Kidney capillary endothelial cell (primary cell): ENCODE measurements at places on chromosomes 7 and 10.

DNA sequence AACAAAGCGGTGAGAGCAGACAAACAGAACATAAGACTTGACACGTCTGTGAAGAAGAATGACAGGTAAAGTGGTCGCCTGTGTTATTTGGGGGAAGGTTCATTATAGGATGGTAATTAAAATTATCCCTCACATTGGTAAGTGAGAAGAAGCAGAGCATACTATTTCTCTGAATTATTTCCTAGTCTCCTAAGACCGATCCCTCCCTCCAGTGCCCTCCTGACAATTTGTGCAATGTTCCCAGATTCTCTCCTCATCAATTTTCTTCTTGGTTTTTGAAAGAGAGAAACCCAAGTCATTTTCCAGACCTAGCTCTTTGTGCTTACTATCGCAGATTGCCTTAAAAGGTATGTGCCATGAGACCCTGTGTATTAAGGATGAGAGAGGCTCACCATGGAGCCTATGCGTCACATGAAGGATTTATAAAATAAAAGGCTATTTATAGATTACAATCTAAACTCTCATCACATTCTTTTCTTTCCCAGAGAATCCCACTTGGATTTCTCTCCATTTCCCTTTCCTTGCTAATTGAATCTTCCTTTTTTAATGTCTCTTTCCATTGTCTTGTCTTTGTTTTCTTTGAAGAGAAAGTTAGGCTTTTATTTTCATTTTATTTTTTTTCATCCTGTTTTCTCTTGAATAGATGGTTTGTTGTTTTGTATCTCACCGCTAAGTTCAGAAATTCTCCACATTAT, 112.0 kb downstream of the PPP1R3A start:
- no peak for DNase-seq

- DNase-seq = no peak
Observed at GRCh38 chr7:128039544-128039953, 8.3 kb upstream of the LRRC4 start.

DNA sequence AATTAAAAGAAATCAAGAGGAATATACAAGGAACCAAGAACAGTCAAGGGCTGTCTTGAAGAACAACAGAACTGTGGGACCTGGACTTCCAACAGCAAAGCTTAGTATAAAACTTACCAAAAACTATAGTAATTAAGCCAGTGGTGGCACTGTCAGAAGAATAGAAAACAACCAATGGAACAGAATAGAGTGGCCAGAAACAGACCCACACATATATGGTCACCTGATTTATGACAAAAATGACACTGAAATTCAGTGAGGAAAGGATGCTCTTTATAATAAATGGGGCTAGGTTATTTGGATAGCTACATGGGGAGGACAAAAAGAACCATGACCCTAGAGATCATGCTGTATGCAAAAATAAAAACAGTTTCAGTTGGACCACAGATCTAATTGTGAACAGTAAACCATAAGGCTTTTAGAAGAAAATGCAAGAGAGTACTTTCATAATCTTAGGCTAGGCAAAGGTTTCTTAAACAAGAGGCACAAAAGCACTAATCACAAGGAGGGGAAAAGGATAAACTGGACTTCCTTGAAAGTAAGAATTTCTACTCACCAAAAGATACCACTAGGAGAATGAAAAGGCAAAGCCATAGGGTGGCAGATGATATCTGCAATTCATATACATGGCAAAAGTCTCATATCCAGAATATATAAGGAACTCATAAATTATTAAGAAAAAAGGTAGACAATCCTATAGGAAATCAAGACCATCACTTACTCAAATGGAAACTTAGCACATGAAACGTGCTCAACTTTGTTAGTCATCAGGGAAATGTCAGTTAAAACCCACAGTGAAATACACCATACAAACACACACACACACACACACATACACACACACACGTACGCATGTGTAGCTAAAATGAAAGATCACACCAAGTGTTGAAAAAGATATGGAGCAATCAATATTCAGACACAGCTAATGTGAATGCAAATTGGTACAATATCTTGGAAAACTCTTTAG, 20.8 kb downstream of the HYCC1 start:
- DNase-seq = no peak

- no peak for DNase-seq
Observed at GRCh38 chr10:72659694-72660093, 32.2 kb upstream of the MCU start.

- no peak for DNase-seq
Observed at GRCh38 chr10:69218831-69219230, 1.3 kb upstream of the HKDC1 start.

- DNase-seq = no peak
Observed at GRCh38 chr10:31756101-31756728, 172.4 kb downstream of the ARHGAP12 start.

- DNase-seq = no peak
Observed at GRCh38 chr10:119976421-119976820, 83.9 kb downstream of the SEC23IP start.

DNA sequence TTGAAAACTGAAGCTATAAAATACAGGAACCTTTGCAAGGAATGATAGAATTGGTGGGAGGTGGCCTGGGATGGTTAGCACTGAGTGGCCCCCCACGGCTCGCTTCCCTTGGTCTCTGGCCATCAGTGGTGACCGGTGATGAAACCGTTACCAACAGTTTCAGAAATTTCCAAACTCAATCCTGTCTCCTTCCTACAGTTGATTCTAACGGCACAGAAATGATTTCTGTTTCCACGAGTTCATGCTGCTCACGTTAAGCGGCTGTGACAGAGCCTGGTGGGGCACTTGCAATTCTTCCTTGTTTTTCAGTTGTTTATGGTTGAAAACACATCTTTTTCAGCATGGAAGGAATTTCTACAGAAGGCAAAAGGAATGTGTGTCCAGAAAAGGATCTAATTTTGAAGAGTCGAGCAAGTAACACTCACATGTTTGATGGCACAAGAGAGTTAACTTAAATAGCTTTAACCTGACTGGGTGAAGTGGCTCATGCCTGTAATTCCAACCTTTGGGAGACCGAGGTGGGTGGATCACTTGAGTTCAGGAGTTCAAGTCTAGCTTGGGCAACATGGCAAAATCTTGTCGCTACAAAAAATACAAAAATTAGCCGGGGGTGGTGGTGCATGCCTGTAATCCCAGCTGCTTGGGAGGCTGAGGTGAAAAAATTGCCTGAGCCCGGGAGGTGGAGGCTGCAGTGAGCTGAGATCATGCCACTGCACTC, 100.1 kb downstream of the DNAJB6 start:
- no peak for DNase-seq

DNA sequence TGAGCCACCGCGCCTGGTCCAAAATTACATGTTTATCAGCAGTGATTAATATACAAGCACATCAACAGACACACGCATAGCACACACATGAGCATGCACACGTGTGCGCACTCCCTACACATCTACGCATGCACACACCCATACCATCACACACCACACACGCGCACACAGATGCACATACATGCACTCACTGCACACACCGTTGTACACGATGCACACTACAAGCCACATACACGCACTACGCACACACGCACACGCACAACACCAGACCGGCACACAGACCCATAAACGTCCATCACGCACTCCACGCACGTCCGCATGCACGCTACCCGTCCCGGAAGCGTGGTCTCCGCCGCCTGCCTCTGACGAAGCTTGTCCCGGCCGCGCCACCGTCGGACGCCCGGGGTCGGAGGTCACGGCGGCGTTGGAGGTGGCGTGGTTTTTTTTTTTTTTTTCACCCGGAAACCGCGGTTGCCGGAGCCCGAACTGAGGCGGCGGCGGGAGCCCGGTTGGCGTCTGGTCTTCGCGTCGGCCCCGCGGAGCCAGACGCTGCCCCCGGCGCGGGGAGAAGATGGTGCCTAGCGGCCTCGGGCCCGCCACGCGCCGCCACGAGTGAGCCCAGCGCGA, at the start of gene TMEM248:
TMEM248 (plus strand) TSS at position 457 of the 627 bp plus-strand sequence. CDS start 20,641 bp downstream, outside the sequence.
- peak; percentile 79 for DNase-seq

- no peak for DNase-seq
Observed at GRCh38 chr10:118340486-118340885, 1.6 kb downstream of the FAM204A start.

DNA sequence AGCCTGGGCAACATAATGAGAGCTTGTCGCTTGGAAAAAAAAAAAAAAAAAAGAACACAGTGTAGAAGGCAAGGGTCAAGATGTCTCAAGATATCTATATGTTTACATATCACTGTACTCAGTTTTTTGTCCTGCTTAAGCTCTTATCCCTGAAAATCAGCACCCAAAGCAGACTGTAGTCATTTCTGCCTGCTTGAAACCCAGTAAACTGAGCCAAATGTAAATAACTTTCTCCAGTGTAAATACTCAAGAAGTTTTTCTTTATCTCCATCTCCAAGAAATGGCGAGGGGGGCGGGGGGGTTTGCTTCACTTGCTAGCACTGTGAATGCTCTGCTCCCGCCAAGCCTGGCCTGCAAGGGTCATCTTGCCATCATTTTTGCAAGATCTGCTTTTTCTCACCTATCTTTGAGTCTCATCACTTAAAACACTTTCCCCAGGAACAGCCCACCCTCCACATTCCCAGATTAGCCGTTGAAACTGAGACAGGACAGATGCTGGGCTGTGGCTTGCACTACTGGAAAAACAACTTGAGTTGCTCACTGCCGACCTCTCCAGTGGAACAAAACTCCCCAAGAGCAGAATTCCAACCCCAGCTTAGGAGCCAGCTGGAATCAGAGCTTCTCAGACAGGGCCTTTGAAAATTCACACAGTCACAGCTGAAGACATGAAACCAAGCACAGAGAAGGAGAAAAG, 54.6 kb downstream of the AFAP1L2 start:
- no peak for DNase-seq

DNA sequence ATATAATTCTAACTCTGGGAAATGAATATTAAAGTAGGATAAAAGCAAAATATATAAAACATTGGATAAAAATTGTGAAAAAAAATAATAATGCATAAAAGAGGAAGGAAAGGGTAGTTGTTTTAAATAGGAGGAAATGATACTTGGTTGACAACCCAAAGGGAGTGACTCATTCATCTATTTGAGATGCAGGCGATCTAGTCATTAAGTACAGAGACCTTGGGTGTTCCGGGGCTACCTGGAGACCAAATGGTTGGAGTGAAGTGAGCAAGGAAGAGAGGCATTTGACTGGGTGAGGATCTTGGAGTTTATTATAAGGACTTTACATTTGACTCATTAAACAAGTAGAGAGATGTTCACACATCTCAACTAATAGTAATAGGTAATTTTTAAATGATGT, 111.0 kb downstream of the LRRTM3 start:
- no peak for DNase-seq

DNA sequence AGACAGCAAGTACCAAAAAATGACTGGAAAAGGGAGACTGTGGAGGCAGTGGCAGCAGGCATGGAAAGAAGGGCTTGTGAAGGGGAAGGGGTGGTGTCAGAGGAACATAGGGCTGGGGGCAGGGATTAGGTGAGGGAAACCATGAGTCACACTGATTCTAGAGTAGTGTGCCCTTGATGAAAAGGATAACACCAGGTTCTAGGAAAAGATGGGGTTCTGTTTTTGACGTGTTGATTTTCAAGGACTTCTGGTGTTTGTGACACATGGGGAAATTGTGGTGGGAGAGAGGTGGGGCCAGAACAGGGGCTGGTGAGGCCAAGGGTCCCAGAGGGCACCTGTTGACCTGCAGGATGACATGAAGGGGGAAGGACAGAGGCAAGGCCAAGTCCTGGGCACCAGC, 57.1 kb downstream of the FIGNL1 start:
- DNase-seq = no peak

- DNase-seq = no peak
Observed at GRCh38 chr7:148116829-148117403, 473.6 kb upstream of the C7orf33 start.

GRCh38 chr10:3321123-3321522, 148.5 kb upstream of the PITRM1 start:
- no peak for DNase-seq

GRCh38 chr7:75690121-75690523, 48.6 kb downstream of the HIP1 start:
- DNase-seq = no peak

GRCh38 chr10:124632566-124632965, 111.6 kb downstream of the FAM53B start:
- DNase-seq = no peak

DNA sequence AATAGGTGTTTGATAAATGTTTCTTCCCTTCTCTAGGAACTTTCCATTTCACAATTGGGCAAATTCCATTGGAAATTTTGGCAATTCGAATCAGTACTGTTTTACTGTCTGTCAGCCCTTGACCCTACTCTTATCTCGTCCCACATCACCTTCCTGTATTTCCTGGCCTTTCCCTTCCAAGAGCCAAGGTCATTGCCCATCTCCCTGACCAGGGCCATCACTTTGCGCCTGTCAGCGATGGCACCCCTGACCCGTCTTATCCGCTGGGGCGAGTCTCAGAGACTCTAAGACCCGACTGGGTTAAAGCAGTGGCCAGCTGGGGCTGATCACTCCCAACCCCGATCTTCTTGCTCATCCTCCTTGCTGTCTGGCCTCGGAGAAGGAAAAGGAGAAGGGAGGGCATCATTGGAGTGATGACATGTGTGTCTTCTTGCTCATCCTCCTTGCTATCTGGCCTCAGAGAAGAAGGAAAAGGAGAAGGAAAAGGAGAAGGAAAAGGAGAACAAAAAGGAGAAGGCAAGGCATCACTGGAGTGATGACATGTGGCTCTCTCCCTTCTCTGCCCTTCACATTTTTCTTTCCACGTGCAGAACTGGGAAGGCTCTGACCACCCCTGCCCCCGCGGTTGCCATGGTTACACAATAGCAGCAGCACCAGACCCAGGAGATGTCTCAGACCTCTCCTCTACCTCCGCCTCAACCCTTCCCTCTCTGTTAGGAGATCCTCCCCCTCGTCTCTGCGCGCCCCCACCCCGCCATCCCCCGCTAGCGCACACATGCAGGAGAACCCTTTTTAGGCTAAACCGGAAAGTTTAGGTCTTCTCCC, 2.0 kb downstream of the SEMA3D start:
- DNase-seq = no peak

DNA sequence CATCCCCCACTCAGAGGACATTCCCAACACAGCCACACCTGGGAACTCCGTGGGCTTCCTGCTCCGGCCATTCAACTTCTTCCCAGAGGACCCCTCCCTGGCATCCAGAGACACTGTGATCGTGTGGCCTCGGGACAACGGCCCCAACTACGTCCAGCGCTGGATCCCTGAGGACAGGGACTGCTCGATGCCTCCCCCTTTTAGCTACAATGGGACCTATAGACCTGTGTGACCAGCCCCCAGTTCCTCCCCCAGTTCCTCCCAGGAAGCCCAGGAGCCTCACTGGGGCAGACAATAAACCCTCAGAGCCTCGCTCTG, 8.6 kb downstream of the AOC1 start:
- DNase-seq = no peak

GRCh38 chr10:103507235-103508191, 14.0 kb downstream of the NEURL1 start:
- DNase-seq = no peak

GRCh38 chr10:62237506-62237905, 31.1 kb downstream of the RTKN2 start:
- DNase-seq = no peak

DNA sequence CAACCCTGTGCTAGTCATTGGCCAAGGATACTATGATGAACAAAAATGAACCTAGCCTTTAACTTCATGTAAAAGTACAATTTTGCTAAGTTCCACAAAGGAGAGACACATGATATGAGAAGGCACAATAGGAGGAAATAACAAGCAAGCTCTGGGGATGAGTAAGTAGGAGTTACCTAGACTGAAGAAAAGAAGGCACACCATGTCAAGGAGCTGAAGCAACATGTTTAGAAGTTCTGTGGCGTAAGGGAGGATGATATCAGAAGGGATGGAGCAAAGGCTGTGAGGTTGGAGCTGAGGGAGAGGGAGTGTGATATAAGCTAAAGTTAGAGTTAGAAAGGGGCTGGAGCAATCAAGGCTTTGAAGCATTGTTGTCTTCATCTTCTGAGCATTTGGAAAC, 25.6 kb downstream of the KIFBP start:
- peak; percentile 85 for DNase-seq
